Stimulated activated CD4-positive, alpha-beta T cell treated with anti-CD3 and anti-CD28 coated beads, TNF-alpha, amount 100 ng/mL, for 48 hours (primary cell): ENCODE measurements at places on chromosomes 11 and 22.

DNA sequence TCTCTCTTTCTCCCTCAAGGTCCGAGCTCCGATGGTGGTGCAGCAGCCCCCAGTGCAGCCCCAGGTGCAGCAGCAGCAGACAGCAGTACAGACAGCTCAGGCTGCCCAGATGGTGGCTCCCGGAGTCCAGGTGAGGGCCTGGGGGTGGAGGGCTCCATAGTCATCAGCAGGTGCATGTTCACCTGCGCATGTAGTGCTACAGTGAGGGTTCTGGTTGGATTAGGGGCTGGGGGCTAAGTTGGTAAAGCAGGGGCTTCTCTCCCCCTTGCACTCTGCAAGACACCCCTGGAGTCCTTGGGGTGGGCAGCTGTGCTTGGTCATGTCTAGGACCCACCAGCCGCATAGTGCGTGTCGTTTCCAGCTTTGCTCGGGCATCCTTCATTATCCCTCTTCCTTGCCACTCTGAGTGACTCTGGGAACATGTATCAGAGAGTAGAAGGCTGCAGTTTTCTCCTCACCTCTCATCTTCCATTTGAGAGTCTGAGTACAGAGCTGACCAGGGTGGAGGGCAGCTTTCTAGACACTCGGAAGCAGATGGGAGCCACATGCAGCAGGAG, 61.2 kb downstream of the MED15 start:
- DNase-seq = no peak

DNA sequence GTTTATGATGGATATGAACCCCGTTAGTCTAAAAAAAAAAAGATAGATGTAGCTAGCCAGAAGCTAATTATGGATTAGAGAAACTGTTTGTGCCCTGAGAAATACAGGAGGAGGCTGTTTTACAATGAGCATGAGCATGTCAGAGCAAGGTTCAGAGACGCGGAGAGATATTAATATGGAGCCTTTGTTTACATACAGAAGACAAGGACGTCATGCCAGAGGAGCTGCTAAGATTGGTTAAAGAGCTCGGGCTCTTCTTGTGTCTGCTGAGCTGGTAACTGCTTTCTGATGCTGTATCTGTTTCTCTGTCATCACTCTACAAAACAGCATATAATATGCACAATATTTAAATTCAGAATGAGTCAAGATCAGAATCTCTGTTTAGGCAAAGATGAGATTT, 24.9 kb upstream of the CCDC89 start:
- no peak for DNase-seq

DNA sequence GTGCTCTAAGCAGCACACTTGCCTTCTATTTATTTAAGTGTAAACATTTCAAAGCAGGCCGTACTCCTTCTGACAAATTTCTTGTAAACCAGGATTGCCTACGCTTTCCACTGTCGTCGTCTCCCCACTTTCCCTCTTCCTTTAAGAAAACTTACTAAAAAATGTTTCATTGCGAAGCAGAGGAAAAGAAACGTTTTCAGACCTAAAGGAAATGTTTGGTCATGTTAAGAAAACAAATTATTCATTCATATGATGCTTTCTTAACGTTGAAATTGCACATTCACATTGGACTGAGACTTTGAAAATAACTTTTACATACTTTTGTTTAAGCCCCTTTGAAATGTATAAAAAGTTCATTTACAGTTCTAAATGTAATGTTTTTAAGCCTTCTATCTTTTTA, 106.0 kb downstream of the EMSY start:
- no peak for DNase-seq

GRCh38 chr11:65696802-65697552, 15.1 kb upstream of the KAT5 start:
- no peak for DNase-seq

DNA sequence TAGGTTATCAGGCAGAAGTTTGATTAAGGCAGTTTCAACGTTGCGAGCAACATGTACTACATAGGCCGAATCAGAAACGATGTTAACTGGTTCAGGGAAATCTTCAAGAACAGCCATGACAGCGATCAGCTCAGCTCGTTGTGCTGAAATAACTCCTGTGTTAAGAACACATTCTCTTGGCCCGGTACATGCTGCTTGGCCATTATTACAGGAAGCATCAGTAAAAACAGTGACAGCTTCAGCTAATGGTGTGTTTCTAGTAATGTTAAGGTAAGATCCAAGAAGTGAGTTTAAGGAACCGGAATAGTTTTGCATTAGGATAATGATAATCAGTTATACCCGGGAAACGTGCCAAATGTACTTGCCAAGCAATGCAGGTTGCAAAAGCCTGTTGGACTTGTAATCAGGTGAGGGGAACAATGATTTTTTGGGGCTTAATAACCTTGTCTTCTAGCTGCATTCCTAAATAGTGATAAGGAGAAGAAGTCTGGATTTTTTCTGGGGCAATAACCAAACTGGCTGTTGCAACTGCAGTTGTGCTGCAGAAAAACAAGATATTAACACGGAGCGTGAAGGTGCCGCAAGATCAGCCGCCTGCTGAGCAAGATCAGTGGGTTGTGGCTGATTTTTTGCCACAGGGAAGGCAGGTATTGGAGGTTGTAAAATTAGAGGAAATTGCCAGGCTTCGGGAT, 14.3 kb downstream of the OR52K1 start:
- no peak for DNase-seq

DNA sequence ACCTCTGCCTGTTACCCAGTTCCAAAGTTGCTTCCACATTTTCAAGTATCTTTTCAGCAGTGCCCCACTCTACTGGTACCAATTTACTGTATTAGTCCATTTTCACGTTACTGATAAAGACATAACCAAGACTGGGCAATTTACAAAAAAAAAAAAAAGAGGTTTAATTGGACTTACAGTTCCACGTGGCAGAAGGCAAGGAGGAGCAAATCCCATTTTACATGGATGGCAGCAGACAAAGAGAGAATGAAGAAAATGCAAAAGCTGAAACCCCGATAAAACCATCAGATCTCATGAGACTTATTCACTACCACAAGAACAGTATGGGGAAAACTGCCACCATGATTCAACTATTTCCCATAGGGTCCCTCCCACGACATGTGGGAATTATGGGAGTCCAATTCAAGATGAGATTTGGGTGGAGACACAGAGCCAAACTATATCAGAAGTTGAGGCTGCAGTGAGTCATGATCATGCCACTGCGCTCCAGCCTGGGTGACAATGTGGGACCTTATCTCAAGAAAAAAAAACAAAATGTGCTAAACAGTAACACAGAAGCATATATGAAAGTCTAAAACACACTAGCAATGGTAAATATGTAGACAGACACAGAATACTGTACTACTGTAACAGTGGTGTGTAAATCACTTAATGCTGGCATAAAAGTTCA, 190.3 kb upstream of the ZC3H12C start:
- no peak for DNase-seq

GRCh38 chr11:78688460-78688859, 113.8 kb upstream of the NARS2 start:
- no peak for DNase-seq

DNA sequence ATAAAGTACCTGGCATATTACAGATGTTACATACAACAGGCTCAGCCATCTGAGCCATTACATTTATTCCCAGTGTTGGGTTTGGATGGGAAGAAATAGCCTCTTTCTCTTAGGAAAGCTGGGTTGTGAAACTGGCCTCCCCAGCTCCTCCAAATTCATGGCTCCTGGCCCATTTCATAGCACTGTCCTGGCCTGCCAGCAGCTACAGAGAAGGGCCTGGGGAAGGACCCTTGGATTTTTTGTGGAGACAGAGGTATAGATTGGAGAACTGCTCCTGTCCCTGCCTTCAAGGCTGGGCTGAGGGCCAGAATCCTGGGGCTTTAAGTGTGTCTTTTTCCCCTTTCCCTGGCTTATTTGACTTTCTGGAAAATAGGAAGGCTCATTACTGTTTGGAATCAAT, 18.0 kb downstream of the PKNOX2 start:
- DNase-seq = no peak

DNA sequence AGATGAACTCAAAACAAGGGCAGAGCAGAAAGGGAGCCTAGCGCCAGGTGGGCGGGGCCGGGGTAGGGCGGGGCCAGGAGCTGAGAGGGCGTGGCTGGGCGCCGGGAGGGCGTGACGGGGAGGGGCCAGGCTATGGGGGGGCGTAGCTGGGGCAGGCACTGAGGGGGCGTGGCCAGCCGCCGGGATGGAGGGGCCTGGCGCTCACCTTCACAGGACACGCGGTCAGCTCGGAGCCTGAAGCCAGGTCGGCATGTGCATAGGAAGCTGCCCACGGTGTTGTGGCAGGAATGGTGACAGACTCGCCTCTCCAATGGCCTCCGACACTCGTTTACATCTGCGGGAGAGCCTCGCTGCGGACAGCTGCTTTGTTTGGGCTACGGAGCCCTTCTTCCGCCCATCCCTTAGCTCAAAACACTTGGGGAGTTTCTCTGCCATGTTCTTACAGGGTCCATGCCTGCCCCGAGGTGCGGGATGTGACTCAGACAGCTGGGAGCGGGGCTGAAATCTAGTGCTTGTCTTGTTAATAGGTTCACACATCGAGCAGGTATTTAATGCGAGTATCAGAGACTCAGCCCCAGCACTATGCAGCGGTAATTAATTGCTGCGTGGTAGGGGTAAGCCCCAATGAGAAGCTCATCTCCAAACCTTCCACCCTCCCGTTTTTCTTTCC, 13.4 kb downstream of the VWCE start:
- DNase-seq = no peak

GRCh38 chr22:19932367-19933206, 9.0 kb upstream of the COMT start:
- no peak for DNase-seq

DNA sequence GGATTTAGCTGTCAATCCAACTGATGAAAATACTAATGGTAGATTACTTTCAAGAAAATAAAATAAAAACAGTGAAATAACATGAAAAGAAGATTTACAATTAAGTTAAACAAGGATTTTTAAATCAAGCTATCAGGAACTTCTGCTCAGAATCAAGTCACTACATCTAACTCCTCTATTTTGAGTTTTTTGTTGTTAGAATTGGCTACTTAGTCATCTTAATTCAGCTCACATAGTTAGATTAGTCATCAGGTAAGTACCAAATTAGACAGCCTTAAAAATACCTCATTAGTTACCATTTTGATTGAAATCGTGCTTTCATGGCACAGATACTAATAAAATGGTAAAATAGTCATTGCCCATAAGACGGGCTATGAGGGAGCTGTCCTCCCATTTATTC, 35.8 kb downstream of the BTG4 start:
- no peak for DNase-seq

DNA sequence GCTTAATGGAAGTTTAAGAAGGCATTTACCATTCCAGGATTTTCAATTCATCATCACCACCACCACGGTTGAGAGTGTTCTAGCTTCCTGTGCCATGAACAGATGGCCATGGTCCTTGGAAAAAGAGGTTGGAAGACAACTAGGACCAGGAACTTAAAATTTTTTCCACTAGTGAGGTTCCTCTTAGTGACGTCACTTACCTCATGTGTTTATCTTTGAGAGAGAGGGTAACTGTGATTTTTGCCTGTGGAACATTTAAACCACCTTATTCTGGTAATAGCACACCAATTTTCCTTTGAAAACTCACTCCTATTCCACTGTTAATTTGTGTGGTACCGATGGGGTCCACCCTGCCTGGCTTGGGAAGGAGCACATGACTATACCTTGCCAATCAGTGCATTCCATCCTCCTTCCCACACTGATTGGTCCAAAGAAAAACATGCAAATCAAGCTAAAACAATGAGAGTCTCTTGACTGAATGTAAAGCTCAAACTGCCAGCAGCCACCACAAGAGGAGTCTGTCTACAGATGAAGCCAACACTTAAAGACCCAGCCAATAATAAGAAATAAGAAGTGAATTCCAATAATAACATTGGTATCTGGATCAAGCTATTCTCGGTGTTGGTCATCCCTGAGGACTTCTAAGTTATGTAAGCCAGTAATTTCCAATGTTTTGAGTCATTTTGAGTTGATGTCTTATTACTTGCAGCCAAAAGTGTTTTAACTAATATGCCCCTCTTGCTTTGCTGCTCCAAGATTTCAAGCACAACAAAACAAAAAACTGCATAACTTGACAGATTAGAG, 111.8 kb downstream of the MPPED2 start:
- DNase-seq = no peak

GRCh38 chr11:129141748-129142523, 50.2 kb downstream of the ARHGAP32 start:
- DNase-seq = no peak
